ENCODE measurements at places on chromosomes 13 and 19. TPM values are rescaled to one million over a fixed set of nuclear protein-coding genes. Genes with fewer than 3 reads are reported as not detected.

GRCh38 chr13:111248822-111249221, 71.6 kb upstream of the TEX29 start:
- no peak overlapping the region for H3K27ac ChIP-seq
- H3K27me3 ChIP-seq: no peaks in the 10 kb centered on the region
- no peak overlapping the region for H3K4me3 ChIP-seq

- no peak overlapping the region for H3K27ac ChIP-seq
- H3K4me3 ChIP-seq: no peak overlapping the region
- H3K27me3 ChIP-seq: no peaks in the 10 kb centered on the region
- H3K36me3 ChIP-seq: no peaks in the 10 kb centered on the region
- DNase-seq: no peak
- peaks cover 2% of the 10 kb centered on the region for H3K4me1 ChIP-seq
Observed at GRCh38 chr13:21434588-21434987, 24.5 kb downstream of the ZDHHC20 start.

ZNF780A gene
- 15.6 TPM for total RNA-seq

KLK5 gene
- 0.17 TPM for total RNA-seq

C3 gene
- 3,887 TPM for total RNA-seq

All from ovary (tissue), 10 donors.